ENCODE measurements at places on chromosomes 6 and 20.

GRCh38 chr20:43187476-43188233 lies 2.1 kb downstream of the PTPRT start:
- peak; percentile 22 for DNase-seq

DNA sequence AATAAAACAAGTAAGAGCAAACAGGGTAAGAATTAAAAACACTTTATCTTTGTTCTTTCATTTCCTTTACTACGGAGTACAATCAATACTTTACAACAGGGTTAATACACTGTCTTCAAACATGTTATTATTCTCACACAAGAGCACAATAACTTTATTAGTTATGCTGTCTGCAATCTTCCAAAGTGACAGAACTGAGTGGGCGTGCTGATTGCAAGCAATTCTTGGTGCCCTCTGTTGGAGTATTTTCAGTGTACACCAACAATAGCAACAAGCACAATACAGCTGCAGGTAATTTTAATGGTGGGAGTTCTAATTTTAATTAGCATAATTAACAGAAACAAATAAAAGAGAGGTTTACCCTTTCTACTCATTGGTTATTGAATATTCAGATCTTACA lies 33.9 kb upstream of the PTPRK start:
- no peak for DNase-seq

DNA sequence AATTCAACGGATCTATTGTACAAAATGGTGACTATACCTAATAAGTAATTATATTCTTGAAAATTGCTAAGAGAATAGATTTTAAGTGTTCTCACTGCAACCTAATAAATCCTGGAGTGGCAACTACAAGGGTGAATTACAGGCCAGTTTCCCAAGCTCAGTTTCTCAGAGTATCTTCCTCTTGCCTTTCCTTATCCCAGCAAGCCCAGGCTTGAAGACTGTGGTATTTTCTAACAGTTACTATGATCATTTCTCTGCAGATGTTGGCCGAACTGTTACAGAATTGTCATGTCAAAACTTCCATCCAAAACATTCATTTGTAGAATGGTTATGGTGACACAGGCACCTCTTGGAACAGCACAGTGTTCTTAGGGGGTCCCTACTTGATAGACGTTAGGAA lies 138.1 kb upstream of the PTCHD4 start:
- DNase-seq = no peak

- no peak for DNase-seq
These were observed 64.3 kb downstream of the FAM83B start for GRCh38 chr6:54910921-54911320.

DNA sequence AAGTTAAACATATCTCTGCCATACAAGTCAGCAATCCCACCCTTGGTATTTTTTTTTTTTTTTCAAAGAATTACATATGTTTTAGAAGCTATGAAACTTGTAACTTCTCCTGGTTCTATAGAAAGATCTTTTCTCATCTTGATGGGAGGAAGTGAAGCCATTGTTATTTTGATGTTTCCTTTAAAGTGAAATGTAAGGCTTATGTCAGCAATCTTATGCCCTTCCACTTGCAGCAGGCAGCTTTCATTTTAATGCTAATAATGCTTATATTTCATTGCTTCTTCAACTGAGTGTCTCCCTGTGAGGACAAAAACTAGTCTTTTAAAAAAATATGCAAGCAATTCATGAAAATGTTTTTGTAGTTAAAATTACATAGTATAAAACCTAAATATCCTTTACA lies 1614.7 kb downstream of the KHDRBS2 start:
- DNase-seq = no peak

DNA sequence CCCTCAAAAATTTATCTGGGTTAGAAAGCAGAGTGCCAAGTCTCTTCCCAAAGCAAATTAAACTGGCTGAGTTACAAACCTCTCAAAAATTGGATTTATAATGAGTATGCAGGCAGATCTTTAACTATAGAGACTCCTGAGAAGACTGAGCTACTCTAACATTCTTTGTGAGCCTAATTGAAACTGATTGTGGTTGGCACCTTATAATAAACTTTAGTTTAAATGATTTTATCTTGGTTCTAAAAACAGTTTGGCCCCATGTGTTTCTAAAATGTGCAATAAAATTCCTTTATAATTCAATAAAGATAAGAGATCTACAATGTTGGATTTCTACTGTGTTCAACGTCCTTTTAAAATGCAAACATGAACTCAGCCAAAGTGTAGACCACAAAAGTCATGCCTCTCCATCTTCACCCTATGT lies 480.2 kb upstream of the RNF217 start:
- no peak for DNase-seq

DNA sequence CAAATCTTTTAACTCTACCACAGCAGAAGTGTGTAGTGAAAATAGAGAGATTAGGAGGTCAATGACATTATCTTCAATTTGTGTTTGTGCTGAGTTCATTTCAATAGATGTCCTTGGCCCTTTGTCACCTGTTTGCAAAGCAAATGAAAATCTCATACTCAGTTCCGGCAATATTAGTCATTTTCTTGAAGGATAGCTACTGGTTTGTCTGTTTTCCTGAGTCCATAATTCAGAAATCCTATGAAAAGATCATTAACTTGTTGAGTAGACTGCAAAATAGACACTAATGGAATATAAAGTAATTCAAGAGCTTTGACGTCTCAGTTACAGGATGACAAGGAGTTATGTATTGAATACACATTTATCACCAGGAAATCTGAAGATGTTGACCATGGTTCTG lies 821.1 kb upstream of the FLRT3 start:
- no peak for DNase-seq

GRCh38 chr20:13683833-13684232 lies 45.1 kb upstream of the TASP1 start:
- no peak for DNase-seq

- DNase-seq = no peak
These were observed 135.5 kb downstream of the ZDHHC14 start for GRCh38 chr6:157516319-157517026.

DNA sequence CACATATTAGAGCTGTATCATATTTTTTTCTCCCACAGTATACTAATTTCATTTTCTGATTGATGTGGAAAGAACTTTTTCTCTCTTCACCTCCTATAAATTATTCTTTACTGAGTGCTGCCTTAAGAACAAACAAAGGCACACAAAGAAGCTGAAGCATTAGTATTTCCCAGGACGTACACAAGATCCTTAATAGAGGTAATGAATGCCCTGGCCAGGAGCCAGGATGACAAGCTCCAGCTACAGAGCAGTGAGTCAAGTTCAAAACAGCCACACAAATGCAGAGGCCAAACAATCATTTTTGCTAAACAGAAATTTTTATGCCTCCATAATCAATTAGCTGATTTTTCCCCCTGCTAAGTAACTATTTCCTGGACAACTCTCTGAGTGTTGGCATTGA lies 639.6 kb downstream of the EPHA7 start:
- DNase-seq = no peak

- no peak for DNase-seq
These were observed 1.5 kb upstream of the TNNC2 start for GRCh38 chr20:45828589-45828988.

DNA sequence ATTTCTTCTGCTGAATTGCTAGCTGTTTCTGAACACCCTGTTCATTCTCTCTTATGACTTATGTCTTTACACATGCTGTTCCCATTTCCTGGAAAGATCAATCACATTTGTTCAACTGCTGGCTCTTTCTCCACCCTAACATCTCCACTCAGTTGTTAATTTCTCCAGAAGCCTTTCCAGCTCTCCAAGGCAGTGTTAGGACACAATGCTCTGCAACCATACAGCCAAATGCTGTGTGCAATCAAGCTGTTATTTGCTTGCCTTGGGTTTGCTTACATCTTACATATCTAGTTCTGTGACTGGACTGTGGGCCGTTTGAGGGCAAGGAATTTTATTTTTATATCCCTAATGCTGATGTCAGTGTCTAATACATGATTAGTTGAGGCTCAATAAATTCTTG lies 24.2 kb upstream of the CITED2 start:
- DNase-seq = no peak

DNA sequence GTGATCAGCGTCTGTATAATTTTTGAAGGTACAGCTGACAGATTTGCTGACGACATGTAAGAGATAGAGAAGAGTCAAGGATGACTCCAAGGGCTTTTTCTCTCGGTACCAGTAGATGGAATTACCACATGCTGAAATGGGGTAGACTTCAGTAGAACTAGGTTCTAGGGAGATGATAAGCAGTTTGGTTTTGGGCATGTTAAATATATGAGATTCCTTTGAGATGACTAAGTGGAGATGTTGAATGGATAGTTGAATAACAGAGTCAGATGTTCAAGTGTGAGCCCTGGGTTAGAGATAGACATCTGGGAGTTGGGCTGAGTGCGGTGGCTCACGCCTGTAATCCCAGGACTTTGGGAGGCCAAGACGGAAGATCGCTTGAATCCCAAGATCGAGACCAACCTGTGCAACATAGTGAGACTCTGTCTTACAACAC lies 50.0 kb downstream of the PHF20 start:
- DNase-seq = no peak

DNA sequence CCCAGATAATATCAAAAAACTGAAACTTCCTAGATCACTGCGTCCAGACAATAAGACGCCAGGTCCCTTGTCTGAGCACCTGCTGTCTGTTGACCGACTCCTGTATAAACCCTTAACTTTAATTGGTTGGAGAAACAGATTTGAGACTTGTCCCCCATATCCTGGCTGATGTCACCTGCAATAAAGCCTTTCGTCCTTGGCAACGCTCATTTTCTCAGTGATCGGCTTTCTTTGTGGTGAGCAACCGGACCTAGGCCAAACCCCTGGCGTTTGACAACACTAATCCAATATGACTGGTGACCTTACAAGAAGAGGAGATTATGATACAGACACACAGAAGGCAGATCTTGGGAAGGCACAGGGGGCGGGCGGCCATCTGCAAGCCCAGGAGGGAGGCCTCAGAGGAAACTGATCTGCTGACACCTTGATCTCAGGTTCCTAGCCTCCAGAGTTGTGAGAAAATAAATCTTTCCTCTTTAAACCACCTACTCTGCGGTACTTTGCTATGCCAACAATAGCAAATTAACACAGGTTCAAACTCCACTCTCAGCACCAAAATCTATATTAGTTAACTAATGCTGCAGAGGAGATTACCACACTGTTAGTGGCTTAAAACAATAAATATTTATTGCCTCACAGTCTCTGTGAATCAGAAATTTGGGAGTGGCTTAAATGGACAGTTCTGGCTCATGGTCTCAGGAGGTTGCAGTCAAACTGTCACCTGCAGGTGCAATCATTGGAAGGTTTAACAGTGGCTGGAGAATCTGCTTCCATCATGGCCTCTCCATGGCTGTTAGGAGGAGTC lies 178.7 kb downstream of the OTOR start:
- DNase-seq = no peak

DNA sequence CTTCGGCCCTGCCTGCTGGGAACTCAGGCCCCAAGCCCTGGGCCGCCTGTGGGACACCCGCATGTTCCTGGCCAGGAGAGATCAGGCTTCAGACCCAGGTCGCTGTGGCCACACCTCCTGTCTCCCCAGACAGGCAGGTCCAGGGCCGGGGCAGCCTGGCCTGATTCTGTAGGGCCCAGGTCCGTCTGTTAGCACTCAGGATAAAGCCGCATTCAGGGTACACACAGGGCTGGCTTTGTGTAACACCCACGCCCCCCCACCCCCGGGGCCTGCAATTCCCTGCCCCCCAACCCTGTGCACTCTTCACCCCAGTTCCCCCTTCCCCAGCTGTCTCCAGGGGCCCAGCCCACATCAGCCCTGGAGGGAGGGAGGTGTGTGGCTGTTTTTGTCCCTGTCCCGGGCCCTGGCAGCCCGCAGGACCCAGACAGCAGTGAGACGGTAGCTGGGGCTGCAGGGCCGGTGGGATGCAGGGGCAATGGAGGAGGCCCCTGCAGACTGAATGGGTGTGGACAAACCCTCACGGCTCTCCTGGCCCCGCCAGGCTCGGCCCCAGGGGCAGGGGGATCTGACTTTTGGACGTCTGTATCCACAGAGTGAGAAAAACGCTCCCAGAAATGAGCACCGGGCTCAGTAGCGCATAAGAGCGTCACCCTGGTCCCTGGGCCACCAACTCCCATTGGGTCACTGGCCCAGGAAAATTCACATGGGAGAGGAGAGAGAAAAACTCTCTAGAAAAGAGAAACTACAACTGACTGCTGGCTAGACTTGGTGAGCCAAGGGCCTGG lies 42.4 kb upstream of the ZBP1 start:
- DNase-seq = no peak

DNA sequence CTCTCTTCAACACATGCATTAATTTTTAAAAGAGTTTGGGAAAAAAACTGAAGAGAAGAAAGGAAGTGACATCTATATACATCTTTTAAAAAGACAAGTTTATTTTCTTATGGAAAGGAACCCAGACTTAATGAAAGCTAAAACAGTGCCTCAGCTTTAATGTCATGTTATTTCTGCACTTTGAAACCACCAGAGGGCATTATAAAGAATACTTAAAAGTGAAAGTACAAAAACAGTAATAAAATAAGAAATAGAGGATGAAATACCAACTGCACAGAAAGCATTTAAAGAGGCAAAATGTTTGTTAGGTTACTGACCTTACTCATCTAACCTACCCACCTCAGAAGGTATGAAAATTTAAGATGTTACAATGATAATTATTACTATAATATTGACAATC lies 98.8 kb downstream of the HUS1B start:
- no peak for DNase-seq

DNA sequence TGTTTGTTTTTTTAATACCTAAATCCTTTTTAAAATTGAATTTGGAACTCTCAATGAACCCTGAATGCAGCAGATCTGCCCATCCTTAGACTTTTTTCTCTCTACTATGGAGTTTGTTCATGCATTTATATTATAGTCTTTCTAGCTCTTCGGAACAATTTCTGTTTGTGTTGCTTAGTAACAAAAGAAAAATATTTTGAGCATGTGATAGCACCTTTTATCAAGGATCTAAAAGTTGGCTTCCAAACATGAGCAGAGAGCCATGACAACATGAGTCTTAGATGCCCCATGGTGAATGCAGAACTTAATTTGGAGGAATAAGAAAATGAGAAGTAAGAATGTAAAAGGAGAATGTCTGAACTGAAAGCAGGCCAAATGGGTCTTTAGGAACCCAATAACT lies 133.7 kb downstream of the EDN1 start:
- DNase-seq = no peak

- DNase-seq = no peak
These were observed 7.2 kb downstream of the PRDM13 start for GRCh38 chr6:99613705-99614429.

- DNase-seq = no peak
These were observed 21.8 kb downstream of the SDCBP2 start for GRCh38 chr20:1307171-1307570.

DNA sequence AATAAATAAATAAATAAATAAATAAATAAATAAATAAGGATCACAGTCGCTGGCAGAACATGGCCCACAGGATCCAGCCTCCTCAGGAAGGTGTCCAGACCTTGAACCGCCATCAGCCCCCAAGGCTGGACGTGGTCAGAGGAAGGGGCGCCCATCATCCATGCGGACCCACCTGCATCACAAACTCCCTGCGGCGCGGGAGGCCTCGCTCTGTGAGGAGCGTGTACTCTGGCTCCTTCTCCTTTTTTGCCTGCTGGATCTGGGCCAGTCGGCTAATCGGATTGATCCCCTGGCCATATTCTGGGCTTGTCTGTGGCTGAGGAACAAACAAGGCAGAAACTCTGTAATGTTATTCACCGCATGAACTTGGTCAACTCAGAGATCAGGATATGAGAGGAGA lies 65.2 kb downstream of the STAU1 start:
- DNase-seq = no peak
